RPMI8226 (cell line): ENCODE measurements at places on chromosomes 5 and 9.
A peak's percentile ranks its signal among the peaks of the same experiment; 100 is the strongest.

GRCh38 chr9:468766-469426, 254.2 kb downstream of the DOCK8 start:
- peak; percentile 11 for DNase-seq

GRCh38 chr5:78930721-78931120, 54.4 kb downstream of the ARSB start:
- no peak for DNase-seq

DNA sequence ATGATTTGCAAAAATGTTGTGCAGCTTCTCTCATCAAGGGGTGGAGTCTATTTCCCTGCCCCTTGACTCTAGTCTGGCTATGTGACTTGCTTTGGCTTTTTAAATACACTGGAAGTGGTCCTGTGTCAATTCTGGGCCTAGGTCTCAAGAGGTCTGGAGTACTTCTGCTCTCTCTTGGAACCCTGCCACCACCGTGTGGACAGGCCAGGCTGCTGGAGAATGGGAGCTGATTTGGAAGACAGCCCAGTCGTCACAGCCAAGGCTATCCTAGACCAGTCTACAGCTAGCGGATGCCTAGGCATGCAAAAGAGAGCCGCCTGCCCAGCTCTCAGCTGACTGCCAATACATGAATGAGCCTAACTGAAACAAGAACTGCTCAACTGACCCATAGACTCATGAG, 56.7 kb upstream of the CLINT1 start:
- DNase-seq = peak; percentile 93

DNA sequence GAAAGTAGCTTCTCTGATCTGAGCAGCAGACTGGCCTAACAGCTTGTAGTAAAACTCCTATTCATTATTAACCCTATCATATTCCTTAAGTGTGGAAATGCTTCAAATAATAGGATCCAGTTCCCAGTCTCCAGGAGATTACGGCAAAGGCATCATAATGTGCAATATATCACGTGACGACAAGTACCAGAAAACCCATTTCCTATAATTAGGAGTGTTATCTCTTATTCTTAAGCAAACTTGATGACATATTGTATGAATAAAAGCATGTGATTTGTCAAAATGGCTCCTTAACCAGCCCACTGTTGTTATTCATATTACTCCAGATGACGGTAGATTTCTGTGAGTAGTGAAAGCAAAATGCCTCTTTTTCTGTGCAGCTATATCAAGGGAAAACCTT, 2.9 kb downstream of the SV2C start:
- no peak for DNase-seq

GRCh38 chr9:12720551-12720950, 27.4 kb downstream of the TYRP1 start:
- DNase-seq = no peak

- DNase-seq = no peak
Measured at GRCh38 chr5:82886911-82887310, 190.3 kb downstream of the TMEM167A start.

- DNase-seq = no peak
Measured at GRCh38 chr5:178422400-178422775, 167.8 kb downstream of the COL23A1 start.

- DNase-seq = no peak
Measured at GRCh38 chr5:66527478-66528035, 68.6 kb upstream of the MAST4 start.

DNA sequence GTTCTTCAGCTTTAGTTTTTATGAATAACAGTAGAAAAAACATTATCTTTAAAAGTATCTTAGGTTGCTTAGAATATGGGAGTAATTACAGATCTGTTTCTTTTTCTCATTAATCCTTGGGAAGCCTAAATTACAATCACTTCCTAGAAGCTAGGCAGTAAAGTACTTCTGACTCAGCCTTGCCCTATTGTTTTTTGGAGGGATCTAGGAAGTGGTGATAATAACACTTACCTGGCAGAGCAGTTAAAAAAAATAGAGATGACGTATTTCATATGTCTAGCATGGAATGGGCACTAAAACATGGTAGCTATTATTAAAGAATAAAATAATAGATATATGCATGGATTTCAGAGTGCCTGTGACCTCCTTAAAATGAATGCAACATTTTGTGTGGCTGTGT, 8.2 kb upstream of the FST start:
- no peak for DNase-seq

- DNase-seq = no peak
Measured at GRCh38 chr9:95517559-95518425, 1.0 kb upstream of the PTCH1 start.

- DNase-seq = no peak
Measured at GRCh38 chr9:35659340-35659739, 1.2 kb downstream of the CCDC107 start.

- no peak for DNase-seq
Measured at GRCh38 chr9:28653216-28653615, 1079.9 kb upstream of the C9orf72 start.

GRCh38 chr9:1083325-1083913, 33.3 kb downstream of the DMRT2 start:
- DNase-seq = peak; percentile 64
